ENCODE measurements at places on chromosomes 1 and 21. TPM values are rescaled to one million over a fixed set of nuclear protein-coding genes. Genes with fewer than 3 reads are reported as not detected.

DNA sequence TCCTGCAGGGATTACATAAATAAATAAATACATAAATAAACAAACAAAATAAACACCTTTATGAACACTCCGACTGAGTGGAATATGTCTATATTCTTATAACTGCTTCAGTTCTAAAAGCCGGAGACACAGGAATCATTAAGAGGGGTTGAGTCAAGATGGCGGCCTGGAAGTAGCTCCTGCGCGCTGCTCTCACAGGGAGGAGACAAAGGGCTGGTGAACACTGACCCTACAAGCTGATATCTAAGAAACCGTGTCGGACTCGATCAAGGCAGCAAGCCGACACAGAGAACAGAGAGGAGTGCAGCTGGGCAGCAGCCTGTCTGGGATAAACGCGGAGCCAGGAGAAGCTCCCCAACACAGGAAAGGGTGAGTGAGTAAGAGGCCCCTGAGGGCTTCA is 1098.6 kb upstream of the NCAM2 start:
- no peak for DNase-seq

DNA sequence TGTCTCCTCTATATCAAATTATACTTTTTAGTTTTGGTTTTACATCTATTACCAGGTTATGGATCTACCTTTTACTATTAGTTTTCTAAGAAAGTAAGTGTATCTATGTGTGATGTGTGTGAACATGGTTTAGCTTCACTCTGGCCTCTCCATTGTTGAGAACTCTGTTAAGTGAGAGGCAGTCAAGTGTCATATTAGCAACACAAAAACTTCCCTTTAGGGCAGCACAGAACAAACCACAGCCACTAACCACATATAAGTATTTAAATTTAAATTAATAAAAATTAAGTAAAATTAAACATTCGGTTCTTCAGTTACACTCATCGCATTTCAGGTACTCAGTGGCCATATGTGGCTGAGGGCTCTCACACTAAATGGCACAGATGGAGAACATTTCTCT is 96.6 kb downstream of the DPYD start:
- no peak for DNase-seq

GRCh38 chr1:164644774-164645644 is 86.0 kb downstream of the PBX1 start:
- DNase-seq = no peak

DNA sequence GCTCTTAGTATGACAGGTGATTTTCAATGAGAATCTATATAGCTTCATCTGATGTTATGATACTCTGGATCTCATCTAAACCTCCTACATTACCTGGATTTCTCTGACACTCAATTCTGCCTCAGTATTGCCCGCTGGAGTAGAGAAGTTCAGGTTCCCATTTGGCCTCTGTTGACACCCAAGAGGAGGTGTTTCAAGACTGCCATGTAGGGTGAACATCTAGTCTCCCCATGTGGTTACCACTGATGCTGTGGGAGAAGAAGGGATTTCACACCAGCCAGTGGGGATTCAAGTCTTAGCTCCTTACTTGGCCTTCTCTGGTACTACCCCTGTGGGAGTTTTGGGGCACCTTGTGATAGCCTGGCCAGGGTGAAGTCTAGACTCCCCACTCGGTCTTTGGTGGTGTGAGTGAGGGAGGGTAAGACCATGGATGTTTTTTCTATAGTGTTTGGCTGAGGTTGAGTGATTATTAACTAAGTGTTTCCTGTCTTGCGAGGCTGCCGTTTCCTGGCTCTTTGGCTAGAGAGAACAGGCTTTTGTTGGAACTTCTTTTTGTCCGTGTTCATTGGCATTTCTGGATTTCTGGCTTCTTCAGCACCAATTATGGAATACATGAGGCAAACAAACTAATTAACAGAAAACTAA is 90.7 kb downstream of the RHOU start:
- no peak for DNase-seq

DNA sequence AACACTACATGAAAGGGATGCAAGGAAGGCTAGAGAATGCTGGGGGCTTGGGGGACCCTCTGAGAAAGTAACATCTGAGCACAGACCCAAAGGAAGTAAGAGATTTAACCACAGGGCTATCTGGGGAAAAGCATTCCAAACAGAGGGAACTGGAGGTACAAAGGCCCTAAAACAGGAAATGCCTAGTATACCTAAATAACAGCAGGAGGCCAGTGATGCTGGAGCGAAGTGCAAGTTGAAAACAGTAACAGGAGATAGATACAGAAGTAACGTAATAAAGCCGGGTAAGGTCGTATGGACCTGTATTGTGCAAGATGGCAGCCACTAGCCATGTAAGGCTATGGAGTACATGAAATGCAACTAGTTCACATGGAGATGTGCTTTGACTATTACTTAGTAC is 52.1 kb downstream of the CD34 start:
- no peak for DNase-seq

- no peak for DNase-seq
Observed at GRCh38 chr1:203031467-203031866, 5.2 kb downstream of the PPFIA4 start.

DNA sequence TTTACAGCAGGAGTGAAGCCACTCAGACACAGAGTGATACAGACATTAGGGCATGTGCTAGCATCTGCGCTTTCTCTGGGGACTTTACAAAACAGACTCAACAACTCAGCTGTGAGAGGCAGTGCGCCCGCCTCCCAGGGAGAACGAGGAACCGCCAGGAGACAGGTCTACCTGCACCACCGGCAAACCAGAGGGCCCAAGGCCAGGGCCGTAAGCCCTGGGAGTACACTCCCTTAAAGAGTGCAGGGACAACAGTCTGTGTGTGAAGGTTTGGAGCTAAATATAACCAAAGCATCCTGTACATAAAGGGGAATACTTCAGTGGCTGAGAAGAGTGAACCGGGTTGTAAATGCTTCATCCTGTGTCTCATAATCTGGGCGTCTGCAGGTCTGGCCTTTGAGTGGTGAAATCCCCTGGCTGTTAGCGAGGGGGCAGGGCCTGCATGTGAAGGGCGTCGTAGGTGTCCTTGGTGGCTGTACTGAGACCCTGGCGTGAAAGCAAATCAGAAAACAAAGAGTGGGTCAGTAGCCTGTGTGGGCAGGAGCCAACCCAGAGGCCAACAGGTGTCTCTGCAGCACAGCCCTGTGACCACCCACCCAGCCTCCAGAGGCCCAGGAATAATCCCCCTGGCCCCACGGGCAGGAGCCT is 86.9 kb downstream of the CD247 start:
- DNase-seq = no peak

GRCh38 chr1:112767646-112768045 is 52.5 kb upstream of the PPM1J start:
- no peak for DNase-seq

- DNase-seq = no peak
Observed at GRCh38 chr1:30844631-30845030, 63.9 kb downstream of the SDC3 start.

- DNase-seq = no peak
Observed at GRCh38 chr1:183783767-183784637, 20.9 kb upstream of the RGL1 start.

DNA sequence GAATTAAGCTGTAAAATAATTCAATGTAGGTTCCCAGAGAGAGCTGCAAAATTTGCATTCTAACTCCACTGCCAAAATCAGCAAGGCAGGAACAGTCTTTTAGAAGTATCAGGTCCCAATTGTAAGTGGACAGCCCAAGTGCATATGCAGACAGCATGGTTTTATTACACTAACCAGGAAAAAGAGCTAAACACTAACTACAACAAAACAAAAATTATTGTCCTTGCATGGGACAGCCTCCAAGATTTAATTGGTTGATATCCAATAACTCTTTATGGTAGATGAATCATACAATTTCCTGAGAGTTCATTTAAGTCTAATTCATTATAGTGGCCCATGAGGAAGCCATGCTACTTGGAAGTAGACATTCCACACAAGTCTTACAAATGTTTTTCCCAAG is 154.3 kb upstream of the ZNF648 start:
- no peak for DNase-seq

DNA sequence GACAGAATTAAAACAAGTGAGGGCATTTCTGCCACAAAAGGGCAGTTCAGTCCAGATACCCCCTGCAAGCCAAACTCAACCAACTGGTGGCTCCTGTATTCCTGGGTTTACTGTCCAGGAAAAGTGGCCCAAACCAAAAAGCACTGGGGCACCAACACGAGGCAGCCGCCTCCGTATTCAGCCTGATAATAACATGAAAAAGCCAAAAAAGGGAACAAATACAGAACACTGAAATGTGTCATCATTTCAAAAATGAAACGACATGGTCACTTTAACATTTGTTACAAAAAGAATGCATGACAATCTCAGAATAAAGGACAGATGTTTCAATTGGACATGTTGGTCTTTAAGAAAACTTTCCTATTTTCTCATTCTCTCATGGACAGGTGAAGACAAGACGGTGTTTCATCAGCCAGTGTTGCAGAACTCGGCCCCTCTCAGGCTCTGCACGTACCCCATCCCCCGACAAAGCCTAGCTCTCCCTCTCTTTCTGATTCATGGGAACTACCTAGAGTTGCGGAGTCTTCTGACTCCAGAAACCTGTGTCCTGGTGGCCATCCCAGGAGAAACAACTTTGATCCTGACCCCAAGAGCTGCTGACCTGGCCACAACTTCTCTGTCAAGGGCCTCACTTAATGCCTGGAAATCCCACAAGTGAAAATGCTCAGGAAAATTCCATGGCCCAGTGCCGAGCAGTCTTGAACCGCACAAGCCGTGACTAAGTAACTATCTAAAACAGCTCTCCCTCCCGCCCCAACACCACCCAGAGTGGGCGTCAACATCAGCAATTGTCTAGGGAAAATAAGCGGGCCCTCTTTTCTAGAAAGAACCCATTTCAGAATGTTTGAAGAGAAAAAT is 27.1 kb downstream of the ZBTB17 start:
- DNase-seq = no peak

- DNase-seq = no peak
Observed at GRCh38 chr1:117128323-117129079, 7.0 kb upstream of the TRIM45 start.

DNA sequence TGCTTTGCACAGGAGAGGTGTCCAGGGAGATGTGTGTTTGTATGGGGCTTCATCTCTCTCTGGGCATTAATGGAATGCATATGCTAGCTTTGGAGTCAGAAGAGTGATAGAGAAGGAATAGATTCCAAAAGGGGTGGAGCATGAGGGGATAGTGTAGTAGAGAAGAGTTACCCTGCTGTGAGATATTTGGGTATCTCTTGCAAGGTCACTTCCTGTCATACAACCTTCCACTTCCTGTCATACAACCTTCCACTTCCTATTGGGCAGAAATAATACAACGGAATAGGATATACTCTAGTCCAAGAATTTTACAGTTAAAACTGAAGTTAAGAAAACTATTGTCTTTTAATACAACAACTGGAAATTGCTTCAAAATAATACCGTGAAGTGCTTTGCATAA is 351.8 kb upstream of the FMN2 start:
- DNase-seq = no peak

DNA sequence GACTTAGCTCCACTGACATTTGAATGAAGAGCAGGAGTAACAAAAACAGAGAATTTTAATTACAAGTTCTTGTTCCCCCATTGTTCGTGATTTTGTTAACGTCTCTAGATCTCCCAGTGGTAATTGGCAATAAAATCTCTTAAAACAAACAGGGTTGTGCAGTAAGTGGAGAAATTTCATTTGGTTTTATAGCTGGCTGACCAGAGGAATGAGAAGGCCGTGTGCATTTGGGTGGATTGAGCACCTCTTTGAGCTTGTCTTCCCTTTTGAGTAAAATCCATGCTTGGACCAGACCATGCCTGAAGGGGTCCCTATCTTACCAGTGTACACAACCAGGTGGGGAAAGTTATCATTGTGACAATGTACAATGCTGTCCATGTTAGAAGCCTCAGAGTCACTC is 137.8 kb downstream of the HIVEP3 start:
- DNase-seq = no peak

DNA sequence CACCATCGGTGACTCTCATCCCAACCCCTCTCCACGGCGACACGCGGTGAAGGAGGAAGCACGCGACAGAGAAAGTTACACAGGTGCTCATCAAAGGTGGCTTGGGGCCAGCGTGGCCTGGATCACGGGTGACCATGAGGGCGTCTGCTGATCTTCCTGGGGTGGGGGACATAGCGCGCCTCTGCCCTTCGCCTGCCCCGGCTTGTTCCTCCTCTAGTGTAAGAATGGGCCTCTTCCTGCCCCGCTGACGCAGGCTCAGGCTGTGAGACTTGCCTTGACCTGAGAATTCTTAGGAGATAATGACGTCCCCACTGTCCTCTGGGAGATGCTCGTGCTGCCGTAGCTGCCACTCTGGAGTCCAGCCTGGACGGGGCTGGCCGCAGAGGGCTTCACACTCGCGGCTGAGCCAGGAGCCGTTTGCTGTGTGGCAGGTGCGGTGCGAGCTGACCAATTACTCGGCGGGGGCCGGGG is 39.0 kb upstream of the TMEM52 start:
- peak; percentile 87 for DNase-seq

- no peak for DNase-seq
Observed at GRCh38 chr1:44086692-44087474, 31.7 kb upstream of the KLF17 start.

DNA sequence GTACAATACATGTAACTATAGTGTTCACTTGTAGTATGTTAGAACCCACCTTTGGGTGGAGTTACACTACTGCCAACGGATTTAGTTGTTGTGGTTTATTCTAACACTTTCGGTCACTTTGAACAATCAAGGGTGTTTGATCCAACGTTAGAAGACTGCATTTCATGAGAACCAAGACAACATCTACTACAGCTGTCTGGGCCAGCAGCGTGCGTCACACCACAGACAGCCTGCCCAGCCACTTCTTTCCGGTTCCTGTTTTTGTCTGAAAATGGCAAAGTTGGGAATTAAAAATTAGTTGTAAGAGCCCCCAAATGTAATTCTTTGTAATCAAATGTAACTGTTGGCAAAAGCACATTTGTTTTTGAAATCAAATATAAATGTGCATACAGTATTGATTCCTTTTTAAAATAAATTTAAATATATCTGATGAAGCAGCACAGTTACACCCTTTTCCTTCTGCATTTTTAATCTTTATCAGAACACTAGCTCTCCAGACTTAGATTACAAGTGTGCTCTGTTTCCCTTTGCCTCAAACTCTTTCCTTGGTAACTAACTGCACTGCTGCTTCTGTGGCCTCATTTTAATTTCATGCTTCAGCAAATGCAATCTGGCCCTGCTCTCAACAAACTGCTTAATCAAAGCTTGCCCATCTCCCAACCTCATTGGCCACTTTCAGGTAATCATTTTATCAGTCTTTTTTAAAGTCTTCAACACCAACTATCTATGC is 86.6 kb upstream of the DPH5 start:
- DNase-seq = no peak

- no peak for DNase-seq
Observed at GRCh38 chr1:69494221-69494620, 73.5 kb upstream of the LRRC7 start.

GRCh38 chr1:193111641-193112090 is 6.5 kb upstream of the GLRX2 start:
- no peak for DNase-seq

COL9A2 gene
- 4.9 TPM for total RNA-seq

DENND1B gene
- total RNA-seq = 14.8 TPM

PLA2G2C gene
- not detected for total RNA-seq

CLCA4 gene
- not detected for total RNA-seq
